ENCODE measurements at places on chromosomes 2 and 18.

- H3K27me3 ChIP-seq, result no peaks in the 10 kb centered on the region
- no peak overlapping the region for H3K4me3 ChIP-seq
- no peak overlapping the region for H3K27ac ChIP-seq
- no peak for DNase-seq
These were observed 46.7 kb downstream of the PLA2R1 start for GRCh38 chr2:160015746-160016145.

DNA sequence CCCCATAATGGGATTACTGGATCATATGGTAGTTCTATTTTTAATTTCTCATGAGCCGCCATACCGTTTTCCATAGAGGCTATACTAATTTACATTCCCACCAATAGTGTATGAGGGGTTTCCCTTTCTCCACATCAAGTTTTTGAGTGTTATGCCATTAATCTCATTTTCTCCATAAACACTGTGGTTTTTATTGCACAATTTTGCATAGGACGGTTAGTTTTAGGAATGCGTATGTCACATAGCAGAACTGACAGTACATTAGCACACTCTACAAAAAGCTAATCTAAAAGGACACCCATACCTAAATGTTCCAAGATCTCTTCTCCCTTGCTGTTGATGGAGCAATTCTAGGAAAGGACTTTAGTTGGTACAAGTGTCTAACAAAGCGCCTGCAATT is 32.5 kb downstream of the DARS1 start:
- DNase-seq, result no peak
- H3K27ac ChIP-seq, result no peak overlapping the region
- no peaks in the 10 kb centered on the region for H3K27me3 ChIP-seq
- peaks cover 4% of the 10 kb centered on the region for H3K4me1 ChIP-seq
- peaks cover 2% of the 10 kb centered on the region for H3K36me3 ChIP-seq
- no peak overlapping the region for H3K4me3 ChIP-seq

DNA sequence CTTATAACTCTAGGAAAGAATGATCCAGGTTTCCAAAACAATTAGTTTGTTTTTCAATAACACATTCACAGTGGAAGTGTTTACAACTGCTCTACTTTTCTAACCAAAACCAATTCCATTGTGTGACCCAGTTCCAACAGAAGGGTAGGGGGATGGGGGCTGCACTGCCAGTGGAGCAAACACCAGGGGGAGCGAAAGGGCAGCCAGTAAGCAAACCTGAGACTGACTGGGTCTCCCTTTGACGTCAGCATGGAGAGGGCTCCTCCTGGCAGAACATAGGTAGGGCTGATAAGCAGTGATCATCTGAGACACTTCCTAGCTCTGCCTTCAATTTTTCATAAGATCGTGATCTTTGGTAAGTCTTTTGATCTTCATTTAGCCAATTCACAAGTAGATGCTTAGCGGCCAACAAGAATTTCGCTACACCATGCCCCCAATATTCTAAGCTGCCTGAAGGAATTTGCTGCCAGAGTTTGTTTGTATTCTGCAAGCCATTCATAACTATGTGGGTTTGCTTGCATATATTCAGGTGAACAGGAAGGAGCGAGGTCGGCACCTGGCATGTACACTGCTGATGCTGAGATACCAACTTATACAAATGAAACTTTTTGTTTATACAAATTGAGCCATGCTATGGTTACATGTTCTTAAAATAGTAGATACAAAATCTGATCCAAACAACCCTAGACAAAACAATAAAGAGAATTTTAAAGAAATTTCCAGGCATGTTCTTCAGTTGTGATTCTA is 45.9 kb downstream of the ST6GAL2 start:
- H3K36me3 ChIP-seq, result no peaks in the 10 kb centered on the region
- H3K4me3 ChIP-seq, result no peak overlapping the region
- no peak for DNase-seq
- H3K27me3 ChIP-seq, result no peaks in the 10 kb centered on the region
- no peak overlapping the region for H3K27ac ChIP-seq

- no peak for DNase-seq
- no peak overlapping the region for H3K27ac ChIP-seq
- no peaks in the 10 kb centered on the region for H3K27me3 ChIP-seq
These were observed 78.5 kb upstream of the CAB39 start for GRCh38 chr2:230634146-230634545.

GRCh38 chr2:59236723-59237122 is 995.6 kb upstream of the FANCL start:
- no peaks in the 10 kb centered on the region for H3K27me3 ChIP-seq
- no peak overlapping the region for H3K27ac ChIP-seq
- no peak for DNase-seq

- no peaks in the 10 kb centered on the region for H3K27me3 ChIP-seq
- no peak overlapping the region for H3K27ac ChIP-seq
- no peaks in the 10 kb centered on the region for H3K36me3 ChIP-seq
- no peaks in the 10 kb centered on the region for H3K4me1 ChIP-seq
These were observed 20.9 kb upstream of the DNMT3A start for GRCh38 chr2:25362434-25363145.

GRCh38 chr2:26522325-26522724 is 44.4 kb upstream of the OTOF start:
- H3K4me3 ChIP-seq, result no peak overlapping the region
- H3K27ac ChIP-seq, result no peak overlapping the region
- no peak for DNase-seq
- no peaks in the 10 kb centered on the region for H3K36me3 ChIP-seq

DNA sequence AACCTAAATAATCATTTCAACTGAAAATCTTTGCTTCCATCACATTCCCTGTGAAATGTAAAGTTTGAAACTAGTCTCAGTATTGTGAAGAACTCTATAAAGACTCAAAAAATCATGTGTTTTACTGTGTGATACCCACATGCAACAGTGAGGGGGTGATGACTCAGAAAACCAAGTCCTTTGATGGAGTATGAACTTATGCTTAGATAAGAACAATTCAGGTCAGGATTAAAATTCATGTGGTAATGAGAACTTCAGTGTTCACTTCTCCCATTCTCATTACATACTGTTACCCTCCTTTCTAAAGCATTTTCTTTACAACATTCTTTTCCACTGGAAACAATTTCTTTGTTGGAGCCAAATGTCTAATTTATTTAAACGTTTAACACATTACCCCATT is 360.2 kb downstream of the FSIP2 start:
- H3K27me3 ChIP-seq, result no peaks in the 10 kb centered on the region
- H3K4me1 ChIP-seq, result no peaks in the 10 kb centered on the region
- no peak overlapping the region for H3K27ac ChIP-seq
- no peak overlapping the region for H3K4me3 ChIP-seq
- DNase-seq, result peak; percentile 18
- H3K36me3 ChIP-seq, result no peaks in the 10 kb centered on the region

GRCh38 chr2:234025891-234026401 is 24.6 kb upstream of the SPP2 start:
- H3K27me3 ChIP-seq, result no peaks in the 10 kb centered on the region
- no peak overlapping the region for H3K4me3 ChIP-seq
- H3K27ac ChIP-seq, result no peak overlapping the region
- H3K36me3 ChIP-seq, result no peaks in the 10 kb centered on the region
- DNase-seq, result no peak

DNA sequence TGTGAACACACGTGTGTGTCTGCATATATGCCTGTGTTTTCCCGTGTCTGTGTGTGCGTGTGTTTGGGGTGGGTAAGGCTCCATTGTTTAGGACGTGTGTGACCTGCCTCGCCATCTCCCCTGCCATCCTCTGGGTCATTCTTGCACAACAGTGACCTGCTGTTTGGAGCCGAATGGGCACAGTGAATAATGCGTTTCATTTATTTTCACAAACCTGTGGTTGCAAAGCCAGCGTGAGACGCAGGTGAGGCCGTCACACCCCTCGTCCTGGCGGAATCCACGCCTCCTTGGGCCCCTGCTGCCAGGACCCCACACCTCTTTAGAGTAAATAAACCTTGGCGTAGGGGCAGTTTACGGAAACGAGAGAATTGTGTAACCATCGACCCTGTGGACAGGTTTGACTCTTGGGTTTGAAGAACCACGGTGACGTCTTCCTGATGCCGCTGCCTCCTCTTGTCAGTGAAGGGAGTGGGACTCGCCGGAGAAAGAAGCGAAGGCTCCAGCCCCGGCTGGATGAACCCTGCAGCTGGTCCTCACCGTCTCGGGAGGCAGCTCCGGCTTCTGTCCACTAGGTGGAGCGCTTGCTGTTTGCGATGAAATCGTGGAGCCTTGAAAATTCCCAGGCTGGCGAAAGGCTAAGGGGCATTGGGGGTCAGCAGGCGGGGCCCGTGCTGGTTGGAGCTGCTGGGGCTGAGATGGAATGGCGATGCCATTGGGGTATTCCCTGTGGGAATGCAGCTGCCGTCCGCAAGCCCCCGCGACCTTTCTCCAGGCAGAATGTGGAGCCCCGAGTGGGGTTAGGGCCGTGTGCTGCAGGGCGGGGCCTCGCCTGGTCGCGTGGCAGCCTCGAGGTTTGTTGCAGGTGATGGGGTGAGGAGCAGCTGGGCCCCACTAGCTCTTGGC is 81.1 kb downstream of the RTP5 start:
- no peak overlapping the region for H3K27ac ChIP-seq
- peaks cover 3% of the 10 kb centered on the region for H3K4me1 ChIP-seq
- DNase-seq, result peak; percentile 51
- no peaks in the 10 kb centered on the region for H3K27me3 ChIP-seq

DNA sequence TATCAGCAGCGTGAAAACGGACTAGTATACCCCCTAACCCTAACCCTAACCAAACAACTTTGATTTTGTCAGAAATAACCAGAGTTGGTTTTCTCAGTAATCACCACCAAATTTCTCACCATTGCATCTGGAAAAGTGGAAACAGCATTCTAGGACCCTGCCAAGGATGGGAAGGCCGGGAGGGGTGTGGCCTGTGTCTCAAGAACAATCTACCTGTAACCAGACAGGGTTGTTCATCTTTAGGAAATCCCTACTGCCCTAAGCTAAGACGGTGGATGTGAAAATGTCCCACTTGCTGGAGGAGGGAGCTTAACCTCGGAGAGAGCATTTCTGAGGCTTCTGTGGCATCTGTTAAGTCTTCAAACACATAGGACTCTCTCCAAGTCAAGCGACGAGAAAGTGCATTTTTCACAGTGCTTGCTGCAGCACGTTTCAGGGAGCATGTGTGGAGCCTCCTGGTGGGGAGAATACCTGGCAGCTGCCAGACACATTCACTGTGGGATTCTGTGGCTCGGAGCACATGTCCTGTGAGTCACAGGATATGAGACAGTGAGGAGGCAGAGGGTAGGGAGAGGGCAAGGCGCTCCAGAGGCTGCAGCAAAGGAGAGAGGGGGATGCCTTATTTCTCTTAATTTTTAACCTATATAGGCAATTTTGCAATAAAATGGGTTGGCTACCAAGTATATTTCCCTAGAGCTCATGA is 207.5 kb downstream of the SPP2 start:
- DNase-seq, result peak; percentile 87
- peaks cover 9% of the 10 kb centered on the region for H3K4me1 ChIP-seq
- H3K4me3 ChIP-seq, result no peak overlapping the region
- H3K27me3 ChIP-seq, result no peaks in the 10 kb centered on the region

DNA sequence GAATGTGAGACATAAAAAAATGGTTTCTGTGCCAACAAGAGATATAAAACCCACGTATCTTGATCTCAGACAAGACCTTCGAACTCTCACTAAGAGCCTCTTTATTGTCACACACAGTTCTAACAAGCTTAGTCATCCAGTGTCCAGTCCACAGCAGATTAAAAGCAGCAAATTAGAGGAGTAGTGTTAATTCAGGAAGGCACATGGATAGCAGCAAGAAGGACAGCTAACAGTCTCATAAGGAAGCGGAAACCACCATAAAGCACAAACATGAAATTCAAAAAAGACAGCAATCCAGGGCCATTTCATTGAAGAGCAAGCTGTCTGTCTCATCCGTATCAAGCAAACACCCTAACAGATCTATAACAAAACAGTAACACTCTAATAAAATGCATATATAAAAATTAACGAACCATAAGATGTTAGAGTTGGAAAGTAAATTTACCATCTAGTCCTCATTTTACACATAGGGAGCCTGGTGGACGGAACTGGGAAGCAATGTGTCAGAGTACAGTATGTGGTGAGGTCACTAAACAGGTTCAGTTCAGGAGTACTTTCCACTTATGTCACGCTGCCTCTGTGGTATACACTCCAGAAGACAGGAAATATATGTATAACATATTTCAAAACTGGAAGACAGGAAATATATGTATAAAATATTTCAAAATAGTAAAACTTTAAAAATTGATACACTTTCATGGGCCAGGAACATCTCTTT is 18.3 kb downstream of the AAK1 start:
- H3K27ac ChIP-seq, result no peak overlapping the region
- no peaks in the 10 kb centered on the region for H3K27me3 ChIP-seq
- H3K36me3 ChIP-seq, result no peaks in the 10 kb centered on the region
- H3K4me3 ChIP-seq, result no peak overlapping the region
- DNase-seq, result peak; percentile 28
- no peaks in the 10 kb centered on the region for H3K4me1 ChIP-seq

GRCh38 chr18:76354348-76354747 is 140.7 kb downstream of the ZNF516 start:
- DNase-seq, result no peak
- no peaks in the 10 kb centered on the region for H3K27me3 ChIP-seq
- no peak overlapping the region for H3K4me3 ChIP-seq
- no peaks in the 10 kb centered on the region for H3K4me1 ChIP-seq

DNA sequence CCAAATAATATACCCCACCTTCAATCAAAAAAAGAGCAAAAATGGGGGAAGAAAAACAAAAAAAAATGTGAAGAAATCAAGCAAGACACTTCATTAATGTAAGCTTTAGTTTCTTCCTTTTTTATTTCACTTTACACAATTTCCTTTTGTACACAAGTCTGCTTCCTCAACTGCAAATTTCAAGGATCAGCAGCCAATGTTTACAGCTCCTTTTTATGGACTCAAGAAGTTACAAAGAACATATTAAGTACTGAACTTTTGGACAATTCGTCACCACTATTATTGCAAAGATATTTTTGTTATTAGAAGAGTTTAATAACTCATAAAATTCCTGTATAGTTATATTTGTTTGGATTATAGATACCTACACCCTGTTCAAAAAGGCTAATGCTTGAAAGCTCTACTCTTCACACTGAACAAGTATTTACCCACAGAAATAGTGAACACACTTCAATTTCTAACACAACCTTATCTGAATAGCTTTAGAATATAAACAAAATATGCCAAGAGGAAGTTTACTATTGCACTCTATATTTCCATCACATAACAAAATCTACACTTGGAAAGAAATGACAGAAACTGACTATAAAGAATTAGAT is 658.7 kb upstream of the CNTNAP5 start:
- DNase-seq, result no peak
- H3K27me3 ChIP-seq, result no peaks in the 10 kb centered on the region
- H3K36me3 ChIP-seq, result no peaks in the 10 kb centered on the region
- no peak overlapping the region for H3K27ac ChIP-seq

- no peaks in the 10 kb centered on the region for H3K36me3 ChIP-seq
- no peaks in the 10 kb centered on the region for H3K27me3 ChIP-seq
- H3K27ac ChIP-seq, result no peak overlapping the region
- H3K4me1 ChIP-seq, result peaks cover under 1% of the 10 kb centered on the region
- H3K4me3 ChIP-seq, result no peak overlapping the region
- DNase-seq, result no peak
These were observed 172.7 kb upstream of the FHL2 start for GRCh38 chr2:105571445-105571987.

GRCh38 chr2:158650646-158651357 is 144.3 kb upstream of the DAPL1 start:
- H3K4me1 ChIP-seq, result no peaks in the 10 kb centered on the region
- H3K27me3 ChIP-seq, result no peaks in the 10 kb centered on the region
- H3K36me3 ChIP-seq, result peaks cover 6% of the 10 kb centered on the region
- no peak for DNase-seq

All from trophoblast cell (in vitro differentiated cells and primary cell).